Testis (tissue), 5 donors: ENCODE measurements at places on chromosomes 3 and 15. TPM values are rescaled to one million over a fixed set of nuclear protein-coding genes. Genes with fewer than 3 reads are reported as not detected.

Gene CCDC13
- polyA plus RNA-seq, result 23.0 TPM

Gene INKA1
- polyA plus RNA-seq, result 4.0 TPM

Gene LMCD1
- polyA plus RNA-seq, result 53.3 TPM

- no peak overlapping the region for H3K27ac ChIP-seq
- H3K4me1 ChIP-seq, result peaks cover 2% of the 10 kb centered on the region
- no peaks in the 10 kb centered on the region for H3K27me3 ChIP-seq
- H3K4me3 ChIP-seq, result no peak overlapping the region
Measured at GRCh38 chr3:8652324-8652987, 7.9 kb upstream of the SSUH2 start.

- H3K27me3 ChIP-seq, result no peaks in the 10 kb centered on the region
- DNase-seq, result no peak
- no peaks in the 10 kb centered on the region for H3K4me1 ChIP-seq
- H3K36me3 ChIP-seq, result no peaks in the 10 kb centered on the region
- H3K27ac ChIP-seq, result no peak overlapping the region
Measured at GRCh38 chr3:159821736-159822135, 166.9 kb upstream of the IL12A start.
